ENCODE measurements at places on chromosomes 3 and 15.
A peak's percentile ranks its signal among the peaks of the same experiment; 100 is the strongest.

DNA sequence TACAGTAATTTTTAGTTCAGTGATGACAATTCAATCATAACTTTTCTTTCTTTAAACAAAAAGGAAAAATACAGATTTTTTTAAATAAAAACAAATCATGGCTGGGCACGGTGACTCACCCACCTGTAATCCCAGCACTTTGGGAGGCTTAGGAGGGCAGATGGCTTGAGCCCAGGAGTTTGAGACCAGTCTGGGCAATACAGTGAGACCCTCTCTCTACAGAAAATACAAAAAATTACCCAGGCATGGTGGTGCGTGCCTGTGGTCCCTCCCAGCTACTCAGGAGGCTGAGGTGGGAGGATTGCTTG, 25.6 kb upstream of the ATG7 start:
- peak; percentile 16 for DNase-seq

- DNase-seq, result peak; percentile 10
These were observed 29.5 kb upstream of the SNRK start for GRCh38 chr3:43256714-43257461.

DNA sequence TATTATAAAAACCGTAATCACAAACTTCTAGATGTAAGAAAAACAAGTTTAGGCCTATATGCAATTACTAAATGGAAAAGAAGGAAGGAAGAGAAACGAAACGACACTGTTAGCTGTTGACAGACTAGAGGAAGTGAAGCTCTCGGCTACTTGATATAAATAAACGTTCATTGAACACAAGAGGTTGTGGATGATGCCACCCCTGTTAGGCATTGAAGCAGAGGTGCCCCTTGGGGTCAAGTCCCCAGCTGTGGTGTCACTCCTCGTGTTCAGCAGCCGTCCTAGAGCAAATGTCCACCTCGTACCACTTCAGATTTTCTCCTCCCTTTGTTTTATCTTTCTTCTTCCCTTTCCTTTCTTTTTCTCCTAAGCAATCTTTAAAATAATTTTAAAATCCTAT, 146.5 kb upstream of the UBE2E1 start:
- DNase-seq, result no peak

DNA sequence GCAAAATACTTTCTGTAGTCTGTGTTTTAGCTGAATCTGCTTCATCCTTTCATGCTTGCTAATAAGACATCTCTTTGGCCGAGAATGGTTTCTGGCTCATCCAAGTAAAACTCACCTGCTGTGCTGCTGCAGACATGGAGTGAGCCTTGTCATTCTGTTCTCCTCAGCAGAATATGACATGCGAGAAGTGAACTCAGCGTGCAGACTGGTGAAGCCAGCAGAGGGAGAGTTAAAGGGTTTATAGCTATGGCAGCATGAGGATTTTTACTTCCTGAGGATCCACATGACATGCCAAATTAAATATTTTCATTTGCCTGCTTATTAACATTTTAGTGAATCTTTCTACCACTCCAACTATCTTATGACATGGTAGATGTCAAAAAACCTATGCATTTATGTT, 658.4 kb upstream of the NECTIN3 start:
- no peak for DNase-seq
